ENCODE measurements at places on chromosomes 7 and 10. TPM values are rescaled to one million over a fixed set of nuclear protein-coding genes. Genes with fewer than 3 reads are reported as not detected.

GRCh38 chr7:97480772-97481390 is 251.0 kb upstream of the TAC1 start:
- H3K27me3 ChIP-seq = no peaks in the 10 kb centered on the region
- H3K4me1 ChIP-seq = no peaks in the 10 kb centered on the region
- H3K27ac ChIP-seq = no peak overlapping the region
- no peak for DNase-seq
- H3K36me3 ChIP-seq = no peaks in the 10 kb centered on the region

- no peaks in the 10 kb centered on the region for H3K4me1 ChIP-seq
- no peak overlapping the region for H3K4me3 ChIP-seq
- DNase-seq = no peak
- H3K27ac ChIP-seq = no peak overlapping the region
These were observed 68.0 kb upstream of the ZNF438 start for GRCh38 chr10:31099664-31100063.

GRCh38 chr7:94998266-94999068 is 91.1 kb downstream of the PPP1R9A start:
- H3K4me1 ChIP-seq = peaks cover 11% of the 10 kb centered on the region
- H3K4me3 ChIP-seq = no peak overlapping the region
- no peaks in the 10 kb centered on the region for H3K27me3 ChIP-seq
- H3K27ac ChIP-seq = no peak overlapping the region
- DNase-seq = no peak

The PHKG1 gene
- 2.2 TPM for total RNA-seq

The HABP2 gene
- total RNA-seq = not detected

All from adrenal gland (tissue), 19 donors.